ENCODE measurements at places on chromosomes 11 and 22. TPM values are rescaled to one million over a fixed set of nuclear protein-coding genes. Genes with fewer than 3 reads are reported as not detected.

The MN1 gene
- total RNA-seq = 1.8 TPM

The PARVA gene
- total RNA-seq = 74.5 TPM

The ANAPC15 gene
- 23.1 TPM for total RNA-seq

The CNGA4 gene
- total RNA-seq = not detected

The CHRM1 gene
- not detected for total RNA-seq

The RASSF10 gene
- not detected for total RNA-seq

The RAB30 gene
- 23.0 TPM for total RNA-seq

The EXPH5 gene
- 1.5 TPM for total RNA-seq

The SPON1 gene
- not detected for total RNA-seq

The NCAM1 gene
- total RNA-seq = 536 TPM

The GDPD4 gene
- not detected for total RNA-seq

The DGCR2 gene
- total RNA-seq = 60.8 TPM

The TRPC6 gene
- not detected for total RNA-seq

The ZNF280A gene
- not detected for total RNA-seq

The OR52E5 gene
- not detected for total RNA-seq

The CCND1 gene
- 133 TPM for total RNA-seq

The TMEM121B gene
- total RNA-seq = 3.2 TPM

The FADS3 gene
- 645 TPM for total RNA-seq

The HIRA gene
- 14.7 TPM for total RNA-seq

The PGA5 gene
- 18.1 TPM for total RNA-seq

The CHRDL2 gene
- total RNA-seq = not detected

The KIAA0930 gene
- 32.1 TPM for total RNA-seq

The BLID gene
- 3.0 TPM for total RNA-seq

The CARD16 gene
- total RNA-seq = not detected

The FAM180B gene
- total RNA-seq = 2.8 TPM

The RGL4 gene
- total RNA-seq = 0.40 TPM

The OR10G6 gene
- not detected for total RNA-seq

The CACNA1I gene
- not detected for total RNA-seq

The DRG1 gene
- 101 TPM for total RNA-seq

The KREMEN1 gene
- 84.1 TPM for total RNA-seq

The SPI1 gene
- not detected for total RNA-seq

The KLHL22 gene
- total RNA-seq = 31.5 TPM

The VSIG10L2 gene
- not detected for total RNA-seq

The P2RY6 gene
- total RNA-seq = 1.1 TPM

The OR8G5 gene
- total RNA-seq = not detected

Data from myocyte (in vitro differentiated cells).